ENCODE measurements at places on chromosomes 1 and 21.

DNA sequence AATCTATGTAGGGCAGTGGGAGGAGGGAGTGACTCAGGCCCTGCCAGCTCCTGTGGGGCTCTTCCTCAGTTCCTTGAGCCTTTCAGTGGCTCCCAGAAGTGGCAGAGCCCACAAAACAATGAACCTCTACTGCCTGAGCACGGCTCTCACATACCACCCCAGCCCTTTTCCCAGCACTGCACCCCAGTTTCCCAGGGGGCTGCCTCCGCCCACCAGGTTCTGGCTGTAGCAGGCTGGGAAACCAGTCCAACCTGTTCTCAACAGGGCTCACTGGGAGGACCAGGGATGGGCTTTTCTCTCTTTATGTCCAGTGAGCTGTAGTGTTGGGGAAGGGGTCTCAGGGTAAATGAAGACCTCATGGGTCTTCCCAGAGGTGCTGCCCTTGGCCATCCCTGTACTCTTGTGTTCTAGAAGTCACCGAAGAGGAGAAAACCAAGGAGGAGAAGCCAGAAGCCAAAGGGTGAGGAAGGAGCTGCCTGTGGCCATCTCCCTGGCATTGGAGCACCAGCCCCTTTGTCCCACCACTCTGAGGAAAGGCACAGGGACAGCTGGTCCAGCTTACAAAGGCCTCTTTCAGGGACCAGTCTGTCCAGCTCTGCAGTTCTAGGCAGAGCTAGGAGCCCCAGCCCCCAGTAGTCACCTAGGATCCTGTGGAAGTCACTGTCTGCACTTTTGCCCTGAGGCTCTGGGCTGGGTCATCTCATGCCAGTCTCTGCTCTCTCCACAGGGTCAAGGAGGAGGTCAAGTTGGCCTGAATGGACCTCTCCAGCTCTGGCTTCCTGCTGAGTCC, 3.5 kb downstream of the MARCKSL1 start:
- DNase-seq, result no peak

- DNase-seq, result no peak
These were observed 73.6 kb downstream of the TBX15 start for GRCh38 chr1:118914379-118915161.

- DNase-seq, result no peak
These were observed 79.2 kb upstream of the CDC42BPA start for GRCh38 chr1:227397354-227397978.

GRCh38 chr1:3630914-3631313, 6.1 kb downstream of the TPRG1L start:
- no peak for DNase-seq

DNA sequence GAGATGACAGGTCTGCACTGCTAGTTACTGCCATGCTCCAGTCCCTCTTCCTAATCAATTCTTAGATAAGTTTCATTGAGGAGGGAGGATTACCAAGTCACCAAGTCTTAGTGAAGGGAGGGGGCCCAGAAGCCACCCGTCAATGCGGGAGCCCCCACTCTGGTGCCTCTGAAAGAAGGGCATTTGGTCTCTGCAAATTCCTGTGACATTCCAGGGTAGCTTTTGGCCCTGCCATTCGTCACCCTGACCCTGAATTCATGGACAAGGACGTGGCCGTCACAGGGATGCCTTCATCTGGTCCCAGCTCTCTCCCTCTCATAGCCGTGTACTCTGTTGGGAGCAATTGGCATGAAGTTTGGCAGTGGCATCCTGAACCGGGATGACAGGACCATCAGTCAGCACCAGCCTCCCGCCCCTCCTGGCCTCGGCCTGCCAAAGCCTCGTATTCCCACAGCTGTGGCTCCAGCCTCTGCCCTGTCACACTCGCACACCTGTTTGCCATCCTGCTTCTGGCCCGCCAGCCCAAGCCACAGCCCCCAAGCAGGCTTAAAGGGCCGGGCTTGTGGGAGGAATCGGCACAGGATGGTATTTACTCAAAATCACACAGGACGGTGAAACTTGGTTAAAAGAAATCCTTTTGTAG, 150.7 kb downstream of the CLIC6 start:
- no peak for DNase-seq

GRCh38 chr21:28769683-28770082, 223.0 kb downstream of the LTN1 start:
- no peak for DNase-seq

DNA sequence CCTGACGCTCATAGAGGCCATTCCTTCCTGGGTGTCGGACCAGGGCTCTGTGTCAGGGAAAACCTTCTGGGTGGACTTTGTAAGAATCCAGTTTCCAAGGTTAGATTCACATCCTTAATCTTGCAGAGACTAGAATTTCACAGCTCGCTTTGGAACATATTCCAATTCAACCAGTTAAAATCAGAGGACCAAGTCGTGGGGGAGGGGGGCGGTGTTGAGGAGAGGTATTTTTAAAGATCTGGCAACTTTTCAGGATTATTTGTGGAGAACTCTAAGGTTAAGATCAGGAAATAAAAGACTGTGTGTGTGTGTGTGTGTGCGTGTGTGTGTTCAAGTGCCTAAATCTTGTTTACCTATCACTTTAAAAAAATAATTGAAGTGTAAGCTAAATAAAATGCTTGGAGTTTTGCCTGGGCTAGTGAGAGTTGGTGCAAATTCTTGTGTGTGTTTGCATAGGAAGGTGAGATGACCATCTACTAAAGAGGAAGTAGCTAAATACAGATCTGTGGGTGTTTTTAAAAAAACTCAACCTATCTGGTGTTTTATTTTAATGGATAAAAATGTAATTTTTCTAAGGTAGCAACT, 21.8 kb downstream of the TENT5C start:
- DNase-seq, result no peak
